ENCODE measurements at places on chromosomes 11 and 22.

DNA sequence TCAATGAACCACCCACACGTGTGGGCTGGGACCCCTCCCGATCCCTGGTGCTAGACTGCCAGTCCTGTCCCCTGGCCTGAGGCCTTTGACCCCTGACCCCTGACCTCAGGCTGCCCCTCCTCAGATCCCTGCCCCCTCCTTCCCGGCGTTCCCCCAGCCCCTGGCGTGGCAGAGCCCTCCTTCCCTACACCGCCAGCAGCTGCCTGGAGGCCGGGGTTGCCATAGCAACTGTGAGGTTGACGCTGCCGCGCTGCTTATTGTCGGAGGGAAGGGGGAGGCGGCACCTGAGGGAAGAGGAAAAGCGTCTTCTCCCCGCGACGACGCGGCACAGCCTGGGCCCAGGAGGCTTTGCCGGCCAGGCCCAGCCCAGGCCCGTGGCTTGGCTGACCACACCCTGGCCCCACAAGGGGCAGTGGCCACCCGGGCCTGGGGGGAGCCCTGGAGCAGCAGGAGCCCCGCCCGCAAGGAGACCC, 32.6 kb downstream of the SHANK3 start:
- peak; percentile 69 for DNase-seq
- peaks cover 7% of the 10 kb centered on the region for H3K4me1 ChIP-seq
- H3K36me3 ChIP-seq: peaks cover 4% of the 10 kb centered on the region
- no peak overlapping the region for H3K27ac ChIP-seq
- no peaks in the 10 kb centered on the region for H3K27me3 ChIP-seq

DNA sequence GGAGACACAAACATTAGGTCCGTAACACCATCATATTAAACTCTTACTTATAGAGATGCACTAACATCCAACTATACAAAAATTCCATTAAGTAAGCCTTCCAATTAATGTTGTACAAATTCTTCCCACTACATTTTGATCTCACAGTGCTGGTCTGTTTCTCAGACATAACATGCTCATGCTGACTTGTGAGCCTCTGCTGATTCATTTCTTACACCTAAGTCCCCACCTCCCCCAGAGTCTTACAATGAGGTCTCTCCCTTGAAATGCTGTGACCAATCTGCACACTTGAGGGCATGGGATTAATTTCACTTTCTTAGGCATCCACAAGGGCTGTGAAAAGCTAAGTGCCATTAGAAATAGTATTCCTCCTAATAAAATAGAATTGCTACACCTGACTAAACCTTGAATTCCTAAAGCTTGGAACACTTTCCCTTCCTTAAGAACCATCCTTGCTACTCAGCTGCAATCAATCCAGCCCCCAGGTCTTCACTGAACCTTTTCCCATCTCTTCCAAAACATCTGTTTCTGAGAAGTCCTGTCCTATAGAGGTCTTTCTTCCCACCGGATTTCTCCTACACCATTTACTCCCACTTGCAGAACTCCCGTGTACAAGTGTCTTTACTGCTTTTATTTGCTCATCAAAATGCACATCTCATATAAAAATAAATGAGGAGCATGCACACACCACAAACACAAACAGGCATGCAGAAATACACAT, 2.0 kb downstream of the HBG1 start:
- no peaks in the 10 kb centered on the region for H3K27me3 ChIP-seq
- DNase-seq: no peak
- H3K4me3 ChIP-seq: no peak overlapping the region
- H3K4me1 ChIP-seq: no peaks in the 10 kb centered on the region
- no peaks in the 10 kb centered on the region for H3K36me3 ChIP-seq
- H3K27ac ChIP-seq: no peak overlapping the region

DNA sequence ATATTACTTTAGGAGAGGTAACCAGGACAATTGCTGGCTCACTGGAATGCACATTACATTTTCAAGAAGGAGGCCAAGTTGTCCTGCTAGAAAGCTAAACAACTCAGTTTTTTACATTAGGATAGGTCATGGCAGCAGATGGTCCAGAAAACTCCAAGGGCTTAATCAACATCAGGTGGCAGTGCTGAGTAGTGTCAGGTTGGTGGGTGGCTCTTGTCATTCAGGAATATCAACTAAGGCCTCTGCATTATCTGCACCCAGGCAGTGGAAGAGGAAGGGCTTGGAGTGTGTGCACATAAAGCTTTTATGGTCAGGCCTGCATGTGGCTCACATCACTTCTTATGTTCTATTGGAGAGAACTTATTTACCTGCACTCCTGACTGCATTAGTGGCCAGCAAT, 32.2 kb upstream of the OR4B1 start:
- H3K36me3 ChIP-seq: no peaks in the 10 kb centered on the region
- no peak for DNase-seq
- no peaks in the 10 kb centered on the region for H3K27me3 ChIP-seq
- no peak overlapping the region for H3K4me3 ChIP-seq
- no peak overlapping the region for H3K27ac ChIP-seq

DNA sequence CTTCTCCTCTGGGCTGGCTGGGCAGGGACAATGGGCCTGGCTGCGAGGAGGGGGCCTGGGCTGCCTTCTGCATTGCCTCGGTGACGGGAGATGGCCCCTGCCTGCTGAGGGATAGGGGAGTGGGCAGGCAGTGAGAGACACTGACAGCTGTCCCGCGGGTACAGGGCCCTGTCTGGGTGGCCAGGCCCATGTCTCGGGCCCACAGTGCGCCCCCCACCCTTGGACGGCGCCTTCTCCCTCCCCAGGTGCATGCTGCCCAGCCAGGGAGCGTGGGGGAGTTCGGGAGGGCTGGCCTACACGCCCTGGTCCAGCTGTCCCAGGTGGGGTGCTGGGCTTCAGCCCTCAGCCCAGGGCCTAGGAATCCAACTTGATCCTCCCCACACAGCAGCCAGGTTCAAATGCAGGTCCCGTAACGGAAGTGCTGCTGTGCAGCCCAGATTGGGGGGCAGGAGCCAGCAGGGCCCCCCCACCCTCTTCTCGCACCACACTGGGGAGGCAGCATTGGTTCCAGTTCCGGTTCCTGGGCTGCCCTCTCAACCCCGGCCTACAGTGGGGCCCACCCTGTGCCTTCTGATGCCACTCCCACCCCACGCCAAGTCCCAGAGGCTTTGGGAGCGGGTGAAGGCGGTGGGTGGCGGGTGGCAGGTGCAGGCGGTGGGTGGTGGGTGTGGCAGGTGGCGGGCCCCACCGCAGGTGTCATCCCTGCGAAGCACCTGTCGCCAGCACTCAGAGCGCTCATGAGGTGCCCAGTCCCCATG, 7.3 kb upstream of the TSSC4 start:
- H3K27ac ChIP-seq: no peak overlapping the region
- peaks cover 78% of the 10 kb centered on the region for H3K36me3 ChIP-seq
- DNase-seq: no peak
- H3K27me3 ChIP-seq: no peaks in the 10 kb centered on the region
- no peak overlapping the region for H3K4me3 ChIP-seq

- no peaks in the 10 kb centered on the region for H3K27me3 ChIP-seq
- no peak overlapping the region for H3K4me3 ChIP-seq
- H3K27ac ChIP-seq: no peak overlapping the region
- DNase-seq: peak; percentile 81
- H3K4me1 ChIP-seq: no peaks in the 10 kb centered on the region
Measured at GRCh38 chr11:1039481-1040427, 3.2 kb upstream of the MUC6 start.

- no peak within 1 kb of the TSS for H3K27ac ChIP-seq
- no peak for DNase-seq
- H3K36me3 ChIP-seq: no peaks in the 10 kb centered on the region
- no peak within 1 kb of the TSS for H3K4me3 ChIP-seq
- no peaks in the 10 kb centered on the region for H3K27me3 ChIP-seq
Measured at GRCh38 chr11:19060629-19061028, at the start of gene MRGPRX2. Gene MRGPRX2, minus strand, starts transcription at chr11:19060717. Its CDS starts 4,315 bp downstream, at chr11:19056402.

GRCh38 chr22:19105867-19106802, 16.1 kb downstream of the DGCR2 start:
- no peaks in the 10 kb centered on the region for H3K36me3 ChIP-seq
- H3K4me1 ChIP-seq: peaks cover 60% of the 10 kb centered on the region
- DNase-seq: peak; percentile 63

DNA sequence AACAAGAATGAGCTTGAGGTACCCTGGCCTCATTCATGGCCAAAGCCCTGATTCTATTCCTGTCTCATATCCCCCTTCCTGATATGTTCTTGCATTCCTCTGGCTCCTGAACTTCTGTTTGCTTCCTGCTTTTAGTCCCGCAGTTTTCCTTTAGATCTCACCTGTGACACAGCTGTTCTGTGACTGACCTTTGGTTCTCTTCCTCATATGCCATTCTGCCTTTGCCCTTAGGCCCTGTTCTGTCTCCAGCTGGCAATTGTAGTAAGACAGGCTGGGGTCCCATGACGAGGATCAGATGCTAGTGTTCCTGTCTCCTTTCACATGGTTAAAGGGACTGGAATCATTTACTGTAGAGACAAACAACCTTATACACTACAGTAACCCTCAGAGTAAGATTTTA, 59.0 kb upstream of the PDE3B start:
- no peaks in the 10 kb centered on the region for H3K36me3 ChIP-seq
- DNase-seq: no peak
- H3K27ac ChIP-seq: no peak overlapping the region
- H3K4me1 ChIP-seq: no peaks in the 10 kb centered on the region

- no peak overlapping the region for H3K27ac ChIP-seq
- H3K36me3 ChIP-seq: no peaks in the 10 kb centered on the region
- DNase-seq: peak; percentile 32
- no peak overlapping the region for H3K4me3 ChIP-seq
Measured at GRCh38 chr22:30697975-30698374, 3.3 kb downstream of the OSBP2 start.

- no peaks in the 10 kb centered on the region for H3K36me3 ChIP-seq
- DNase-seq: no peak
- H3K27ac ChIP-seq: no peak overlapping the region
- peaks cover 21% of the 10 kb centered on the region for H3K4me1 ChIP-seq
- no peaks in the 10 kb centered on the region for H3K27me3 ChIP-seq
Measured at GRCh38 chr22:46125311-46125710, 25.0 kb upstream of the PPARA start.

DNA sequence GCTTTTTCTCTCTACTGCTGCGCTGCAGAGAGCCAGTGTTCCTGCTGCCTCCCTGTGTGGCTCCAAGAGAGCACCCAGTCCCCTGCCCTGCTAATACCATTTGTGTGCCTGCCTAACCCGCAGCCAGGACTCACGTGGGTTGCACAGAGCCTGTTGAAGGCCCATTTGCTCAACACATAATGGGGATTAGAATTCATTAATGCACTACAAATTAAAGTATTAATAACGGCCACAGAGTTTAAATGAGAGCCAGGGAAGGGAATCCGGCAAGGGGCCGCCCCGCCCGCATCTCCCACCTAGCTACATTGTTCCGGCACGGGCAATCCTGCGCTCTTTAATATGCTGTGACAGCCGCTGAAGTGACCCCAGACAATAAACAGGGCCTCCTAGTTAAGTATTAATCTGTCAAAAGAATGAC, 211.3 kb downstream of the NXPE2 start:
- no peak overlapping the region for H3K4me3 ChIP-seq
- no peak overlapping the region for H3K27ac ChIP-seq
- no peak for DNase-seq
- H3K36me3 ChIP-seq: no peaks in the 10 kb centered on the region

GRCh38 chr22:16974298-16975084, 33.5 kb downstream of the GAB4 start:
- H3K4me3 ChIP-seq: no peak overlapping the region
- no peaks in the 10 kb centered on the region for H3K4me1 ChIP-seq
- no peak for DNase-seq
- no peaks in the 10 kb centered on the region for H3K27me3 ChIP-seq
- H3K27ac ChIP-seq: no peak overlapping the region
- no peaks in the 10 kb centered on the region for H3K36me3 ChIP-seq

DNA sequence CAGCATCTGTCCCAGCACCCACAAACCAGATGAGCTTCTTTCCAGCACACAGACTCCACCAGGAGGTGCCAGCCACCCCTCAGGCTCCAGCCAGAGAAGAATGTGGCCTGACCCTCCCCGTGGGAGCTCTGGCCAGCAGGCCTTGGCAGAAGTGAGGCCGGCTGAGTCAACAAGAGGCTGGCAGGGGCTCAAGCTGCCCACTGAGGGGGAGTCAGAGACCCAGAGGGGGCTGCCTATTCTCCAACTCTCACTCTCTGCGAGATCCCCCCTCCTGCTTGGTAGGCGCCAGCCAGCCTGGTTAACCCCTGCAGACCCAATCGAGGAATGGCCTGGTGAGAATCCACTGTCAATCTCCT, 10.6 kb upstream of the CDC42EP1 start:
- no peak overlapping the region for H3K27ac ChIP-seq
- no peak overlapping the region for H3K4me3 ChIP-seq
- H3K4me1 ChIP-seq: peaks cover 72% of the 10 kb centered on the region
- peak; percentile 81 for DNase-seq
- no peaks in the 10 kb centered on the region for H3K27me3 ChIP-seq

DNA sequence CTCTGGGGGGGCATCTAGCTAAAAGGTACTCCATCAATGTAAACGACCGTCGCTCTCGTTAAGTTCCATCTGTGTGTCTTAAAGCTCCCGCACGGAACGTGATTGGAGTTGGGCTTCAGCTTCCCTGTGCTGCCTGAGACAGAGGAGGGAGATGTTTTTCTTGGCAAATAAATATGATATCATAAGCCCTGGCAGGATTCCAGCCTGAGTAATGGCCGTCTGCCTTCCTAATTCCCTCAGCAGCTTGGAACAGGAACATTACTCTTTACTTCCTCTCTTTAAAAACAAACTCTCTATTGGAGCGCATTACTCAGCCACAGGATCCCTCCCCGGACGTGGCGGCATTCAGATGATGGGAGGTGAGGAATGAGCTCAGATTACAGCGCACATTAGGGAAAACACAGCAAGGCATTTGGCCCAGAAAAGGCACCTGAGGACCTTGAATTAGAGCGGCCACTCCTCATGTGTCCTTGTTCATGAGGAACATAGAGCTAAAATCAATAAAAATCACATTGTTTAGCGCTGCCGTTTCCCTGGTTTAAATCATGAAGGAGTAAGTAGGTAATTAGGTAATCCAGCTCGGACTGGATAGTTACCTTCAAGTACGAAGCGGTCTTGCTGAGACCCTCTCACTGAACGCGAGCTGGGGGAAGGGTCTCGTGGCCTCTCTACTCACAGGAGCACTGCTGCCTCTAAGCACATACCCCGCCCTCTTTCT, 230.4 kb downstream of the ST3GAL4 start:
- no peaks in the 10 kb centered on the region for H3K36me3 ChIP-seq
- peak overlapping the region; percentile 37 for H3K27ac ChIP-seq
- H3K4me1 ChIP-seq: no peaks in the 10 kb centered on the region
- H3K27me3 ChIP-seq: no peaks in the 10 kb centered on the region
- no peak for DNase-seq

GRCh38 chr11:70760416-70761020, 362.2 kb downstream of the CTTN start:
- H3K27ac ChIP-seq: no peak overlapping the region
- peak; percentile 45 for DNase-seq
- peaks cover 9% of the 10 kb centered on the region for H3K27me3 ChIP-seq
